ENCODE measurements at places on chromosomes 1 and 21.

DNA sequence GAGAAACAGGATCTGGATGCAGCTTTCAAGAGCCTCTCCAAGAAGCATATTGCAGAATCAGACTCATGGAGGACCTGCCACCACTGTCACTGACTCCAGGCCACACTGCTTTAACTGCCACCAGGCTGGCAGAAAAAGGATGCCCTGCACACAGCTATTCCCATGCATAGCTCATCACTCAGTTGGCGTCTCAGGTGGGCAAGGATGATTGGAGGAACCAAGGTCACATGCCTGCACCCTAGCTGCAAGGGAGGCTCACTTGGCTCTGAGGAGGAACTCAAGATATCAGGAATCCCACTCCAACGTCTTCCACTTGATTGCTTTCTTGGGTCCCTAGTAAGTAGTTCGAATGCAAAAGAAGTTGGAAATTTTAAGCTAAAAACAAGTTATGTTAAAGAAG lies 19.6 kb upstream of the SPOCD1 start:
- no peak for DNase-seq

GRCh38 chr1:69702085-69702484 lies 134.4 kb downstream of the LRRC7 start:
- DNase-seq, result no peak

- no peak for DNase-seq
These were observed 9.0 kb downstream of the TSACC start for GRCh38 chr1:156347331-156347730.

- DNase-seq, result no peak
These were observed 109.6 kb downstream of the PRDM2 start for GRCh38 chr1:13809461-13810159.

GRCh38 chr1:5856246-5856815 lies 135.9 kb downstream of the NPHP4 start:
- peak; percentile 40 for DNase-seq

DNA sequence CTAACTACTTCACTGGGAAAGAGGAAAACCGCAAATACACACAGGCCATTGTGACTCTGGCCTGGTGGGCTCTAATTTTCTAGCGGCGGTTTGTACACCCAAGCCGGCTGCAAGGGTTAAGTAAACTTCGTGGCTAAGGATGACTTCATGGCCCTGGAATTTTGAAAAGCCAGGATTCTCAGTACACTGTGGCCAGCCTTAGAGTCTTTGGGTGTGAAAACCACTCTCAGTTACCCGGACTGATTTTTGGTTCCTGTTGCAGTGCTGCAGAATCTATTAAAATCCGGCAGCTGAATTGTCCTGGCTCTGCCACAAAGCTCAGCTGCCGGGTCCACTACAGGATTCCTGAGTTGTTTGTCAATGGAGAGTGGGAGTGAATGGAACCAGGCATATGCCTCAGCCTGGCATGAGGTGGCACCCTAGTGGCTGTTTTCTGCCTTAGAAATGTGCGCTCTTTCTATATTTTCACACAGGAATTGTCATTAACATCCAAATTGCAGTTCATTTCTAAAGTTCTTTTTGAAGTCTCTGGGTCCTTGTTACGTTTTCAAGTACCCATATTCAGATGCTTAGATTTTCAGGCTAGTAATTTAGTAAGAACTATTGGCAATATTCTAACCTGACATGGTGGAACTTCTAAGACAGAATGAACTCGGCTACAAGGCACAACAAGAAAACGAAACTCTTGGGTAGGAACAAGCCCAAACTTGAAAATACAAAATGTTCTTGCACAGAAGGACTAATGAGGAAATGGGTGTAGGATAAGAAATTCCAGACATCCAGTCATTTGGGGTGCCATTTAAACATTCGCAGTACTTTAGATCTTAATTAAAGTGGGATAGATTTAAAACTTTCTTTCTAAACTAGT lies 255.9 kb downstream of the NFIA start:
- DNase-seq, result peak; percentile 52

DNA sequence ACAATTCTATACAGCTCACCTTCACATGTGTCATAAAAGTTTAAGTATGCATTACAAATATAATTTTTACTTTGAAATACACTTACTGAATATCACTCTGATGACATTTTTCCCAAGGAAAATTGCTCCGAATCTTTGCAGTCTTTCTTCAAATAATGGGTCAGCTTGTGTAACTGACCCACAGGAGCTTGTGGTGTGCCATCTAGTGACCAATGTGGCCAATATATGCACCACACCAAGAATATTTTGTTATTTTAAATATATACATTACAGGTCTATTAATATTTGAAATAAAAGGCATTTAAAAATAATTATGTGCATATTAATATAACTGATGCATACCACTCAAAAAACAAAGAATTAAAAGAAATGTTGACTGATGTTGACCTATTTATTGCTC lies 271.4 kb downstream of the TBX15 start:
- DNase-seq, result no peak

- no peak for DNase-seq
These were observed 313.3 kb upstream of the VAMP3 start for GRCh38 chr1:7457811-7458210.

GRCh38 chr1:25520446-25521061 lies 22.9 kb upstream of the LDLRAP1 start:
- no peak for DNase-seq

All from H54 (cell line).